ENCODE measurements at places on chromosomes 2 and 18. TPM values are rescaled to one million over a fixed set of nuclear protein-coding genes. Genes with fewer than 3 reads are reported as not detected.

- DNase-seq: no peak
Measured at GRCh38 chr2:175126661-175127060, 41.3 kb downstream of the ATF2 start.

- DNase-seq: no peak
Measured at GRCh38 chr2:241882091-241882625, 12.6 kb downstream of the RTP5 start.

- DNase-seq: no peak
Measured at GRCh38 chr2:120719491-120719890, 16.2 kb upstream of the GLI2 start.

DNA sequence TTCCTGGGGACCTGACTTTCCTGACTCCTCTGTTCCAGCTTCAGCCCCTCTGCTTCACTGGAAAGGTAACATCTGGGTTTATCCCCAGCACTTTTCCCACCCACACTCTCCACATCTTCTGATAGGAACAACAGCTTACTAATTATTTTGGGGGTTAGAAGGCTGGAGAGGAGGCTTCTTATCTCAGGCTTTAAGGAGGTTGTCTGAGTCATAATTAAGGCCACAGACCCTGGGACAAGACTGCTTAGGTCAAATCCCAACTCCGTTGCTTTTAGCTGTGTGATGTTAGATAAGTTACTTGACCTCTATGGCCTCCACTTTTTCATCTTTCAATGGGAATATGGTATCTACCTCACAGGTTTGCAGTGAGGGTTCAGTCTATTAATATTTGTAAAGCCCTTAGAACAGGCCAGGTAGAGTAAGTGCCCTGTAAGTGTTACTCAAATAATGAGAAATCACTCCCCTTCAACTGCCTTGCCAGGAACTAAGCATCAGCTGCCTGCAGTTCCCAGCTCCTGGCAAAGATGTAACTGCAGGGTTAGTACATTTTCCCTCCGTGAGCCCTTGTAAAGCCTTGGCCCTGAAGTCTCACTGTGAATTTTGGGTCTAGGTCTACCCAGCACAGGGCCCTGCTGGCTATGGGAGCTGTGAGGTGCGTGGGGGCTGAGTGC lies 123.6 kb downstream of the MTX2 start:
- no peak for DNase-seq

DNA sequence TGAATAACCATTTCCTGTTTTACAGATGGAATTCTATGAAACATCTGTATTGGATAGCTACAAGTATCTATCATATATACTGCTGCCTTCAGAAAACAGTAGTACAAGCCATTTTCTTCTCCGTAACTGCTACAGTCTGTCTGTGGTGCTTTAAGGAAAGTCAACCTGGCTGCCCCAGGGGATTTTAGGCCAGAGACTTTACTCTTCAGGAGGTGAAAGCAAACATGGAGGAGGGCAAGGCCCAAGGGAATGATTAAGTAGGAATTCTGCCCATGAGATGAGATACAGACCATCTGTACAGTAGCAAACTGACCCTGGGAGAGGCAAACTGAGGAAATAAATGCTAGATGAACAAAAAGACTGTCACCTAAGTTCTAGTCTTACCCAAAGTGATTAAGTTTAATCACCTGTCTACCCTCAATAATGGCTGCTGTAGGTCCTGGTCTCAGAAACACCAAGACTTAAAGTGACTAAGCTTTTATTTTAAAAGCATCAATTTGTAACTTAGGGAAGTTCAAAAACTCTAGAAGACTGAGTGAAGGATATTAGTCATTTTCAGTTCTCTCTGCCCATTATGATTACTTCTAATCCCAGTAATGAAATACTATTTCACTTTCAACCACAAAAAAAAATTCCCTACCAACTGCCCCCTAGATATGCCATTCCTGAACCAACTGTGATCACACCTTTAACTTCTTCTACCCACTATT lies 14.8 kb downstream of the MBD2 start:
- no peak for DNase-seq

DNA sequence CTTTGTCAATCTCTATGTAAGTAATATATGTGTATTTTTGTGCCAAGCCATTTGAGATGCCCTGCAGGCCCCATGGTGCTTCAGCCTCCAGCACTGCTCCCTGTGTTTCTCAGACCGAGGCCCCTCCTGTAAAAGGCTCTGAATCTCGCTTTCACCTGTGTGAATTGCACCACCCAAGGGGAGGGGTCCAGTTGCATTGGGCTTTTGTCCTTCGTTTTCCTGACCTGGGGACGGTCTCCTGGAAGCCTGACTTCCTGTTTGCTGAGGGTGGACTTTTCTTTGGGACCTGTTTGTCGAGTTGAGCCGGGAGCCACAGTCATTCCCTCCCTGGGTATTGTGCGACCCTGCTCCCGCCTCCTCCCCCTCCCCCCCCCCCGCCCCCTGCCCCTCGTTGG lies 48.9 kb downstream of the AGAP1 start:
- peak; percentile 96 for DNase-seq

GRCh38 chr18:33914399-33914798 lies 310.3 kb downstream of the NOL4 start:
- no peak for DNase-seq

GRCh38 chr2:186653511-186653910 lies 40.3 kb upstream of the FAM171B start:
- DNase-seq: no peak

Gene ASB18
- not detected for total RNA-seq

Gene IL36B
- total RNA-seq: not detected

Gene TMEM37
- 23.7 TPM for total RNA-seq

Data from HepG2 (cell line).